Activated CD4-positive, alpha-beta T cell treated with anti-CD3 and anti-CD28 coated beads for 36 hours (primary cell): ENCODE measurements at places on chromosomes 5 and 9.

DNA sequence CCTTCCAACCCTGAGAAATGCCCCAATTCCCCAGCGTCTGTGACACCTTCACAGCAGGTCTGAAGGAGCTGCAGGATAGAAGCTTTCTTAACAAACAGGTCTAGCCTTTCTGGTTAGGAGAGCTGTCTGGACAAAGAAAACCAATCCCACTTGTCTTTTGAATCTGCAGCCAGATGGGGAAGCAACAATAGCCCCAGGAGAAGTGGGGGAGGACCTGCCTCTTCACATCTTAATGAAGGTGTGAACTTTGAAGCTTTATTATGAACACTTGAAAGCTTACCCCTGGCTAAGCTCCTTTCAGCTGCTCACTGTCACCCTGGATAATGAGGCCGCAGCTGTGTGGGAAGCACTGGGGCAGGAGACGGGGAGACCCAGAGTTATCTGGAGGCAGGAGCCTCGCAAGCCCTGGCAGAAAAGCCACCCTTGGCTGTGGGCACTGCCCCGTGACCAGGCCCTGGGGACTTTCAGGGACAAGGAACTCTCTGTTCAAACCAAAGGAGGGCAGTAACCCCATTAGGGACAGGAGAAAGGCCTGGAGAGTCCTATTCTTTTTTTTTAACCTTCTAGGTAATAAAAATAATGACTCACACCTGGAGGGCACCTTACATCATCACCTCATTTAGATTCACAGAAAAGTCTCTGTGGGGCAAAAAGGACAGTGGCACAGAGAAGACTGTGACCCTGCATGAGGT lies 151.8 kb upstream of the RAD23B start:
- DNase-seq: no peak

- no peak for DNase-seq
Measured at GRCh38 chr5:139438707-139439012, 665 bp downstream of the DNAJC18 start.

DNA sequence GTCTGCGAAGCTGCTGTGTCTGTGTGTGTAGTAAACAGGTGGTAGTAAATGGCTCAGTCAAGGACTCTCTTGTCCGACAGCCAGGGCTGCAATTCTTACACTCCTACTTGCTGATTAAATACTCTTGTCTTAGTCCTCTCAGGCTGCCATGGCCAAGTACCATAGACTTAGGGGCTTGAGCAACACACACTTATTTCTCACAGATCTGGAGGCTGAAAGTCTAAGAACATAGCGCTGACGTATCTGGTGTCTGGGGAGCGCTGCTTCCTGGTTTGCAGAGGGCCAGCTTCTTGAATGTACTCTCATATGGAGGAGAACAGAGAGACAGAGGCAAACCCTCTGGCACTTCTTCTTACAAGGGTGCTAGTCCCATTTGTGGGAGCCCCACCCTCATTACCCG lies 411.0 kb downstream of the MED10 start:
- DNase-seq: no peak

DNA sequence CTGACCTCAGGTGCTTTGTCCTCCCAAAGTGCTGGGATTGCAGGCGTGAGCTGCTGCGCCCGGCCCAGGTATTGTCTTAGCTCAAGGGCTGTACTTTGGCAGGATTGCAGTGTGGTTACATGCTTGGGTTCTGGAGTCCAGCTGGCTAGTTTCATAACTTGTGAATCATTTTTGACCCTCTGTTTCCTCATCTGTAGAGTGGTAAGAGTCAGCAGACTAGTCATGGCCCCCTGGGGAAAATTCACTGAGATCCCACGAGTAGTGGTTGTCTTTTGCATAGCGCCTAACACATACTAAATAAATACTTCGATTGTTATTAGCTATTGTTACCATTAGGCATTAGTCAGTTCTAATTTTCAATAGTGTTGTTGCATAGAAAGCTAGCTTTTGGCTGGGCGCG lies 14.3 kb downstream of the PTPA start:
- no peak for DNase-seq

- no peak for DNase-seq
Measured at GRCh38 chr5:35203403-35203802, 26.9 kb downstream of the PRLR start.

- DNase-seq: peak; percentile 53
Measured at GRCh38 chr9:95313010-95313498, 4.5 kb downstream of the FANCC start.

GRCh38 chr9:72894342-72894741 lies 58.5 kb downstream of the ALDH1A1 start:
- no peak for DNase-seq

- no peak for DNase-seq
Measured at GRCh38 chr5:81909677-81910076, 62.1 kb upstream of the ATG10 start.

GRCh38 chr5:151953833-151954232 lies 29.2 kb upstream of the GLRA1 start:
- no peak for DNase-seq

DNA sequence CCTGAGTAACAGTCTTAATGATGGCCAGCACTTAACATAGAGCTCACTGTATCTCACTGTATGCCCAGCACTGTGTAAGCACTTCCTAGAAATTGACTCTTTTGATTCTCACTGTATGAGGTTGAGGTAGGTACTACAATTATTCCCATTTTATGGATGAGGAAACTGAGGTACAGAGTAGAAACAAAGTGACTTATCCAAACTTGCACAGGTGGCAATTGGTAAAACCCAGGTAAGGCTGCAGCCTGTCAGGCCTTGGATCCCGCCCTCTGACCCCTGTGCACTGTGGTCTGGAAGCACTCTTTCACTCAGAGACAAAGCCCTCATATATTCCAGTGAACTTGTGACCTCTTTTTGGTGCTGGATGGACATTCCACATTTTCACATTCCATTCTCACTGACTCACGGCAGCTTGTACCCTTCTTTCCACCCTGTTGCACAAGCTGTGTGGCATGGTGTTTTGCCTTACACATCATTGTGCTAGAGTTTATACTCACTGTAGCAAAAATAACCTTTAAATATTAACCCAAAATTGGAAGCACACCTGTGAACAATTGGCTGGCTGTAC lies 21.7 kb downstream of the ANKRD55 start:
- DNase-seq: no peak

DNA sequence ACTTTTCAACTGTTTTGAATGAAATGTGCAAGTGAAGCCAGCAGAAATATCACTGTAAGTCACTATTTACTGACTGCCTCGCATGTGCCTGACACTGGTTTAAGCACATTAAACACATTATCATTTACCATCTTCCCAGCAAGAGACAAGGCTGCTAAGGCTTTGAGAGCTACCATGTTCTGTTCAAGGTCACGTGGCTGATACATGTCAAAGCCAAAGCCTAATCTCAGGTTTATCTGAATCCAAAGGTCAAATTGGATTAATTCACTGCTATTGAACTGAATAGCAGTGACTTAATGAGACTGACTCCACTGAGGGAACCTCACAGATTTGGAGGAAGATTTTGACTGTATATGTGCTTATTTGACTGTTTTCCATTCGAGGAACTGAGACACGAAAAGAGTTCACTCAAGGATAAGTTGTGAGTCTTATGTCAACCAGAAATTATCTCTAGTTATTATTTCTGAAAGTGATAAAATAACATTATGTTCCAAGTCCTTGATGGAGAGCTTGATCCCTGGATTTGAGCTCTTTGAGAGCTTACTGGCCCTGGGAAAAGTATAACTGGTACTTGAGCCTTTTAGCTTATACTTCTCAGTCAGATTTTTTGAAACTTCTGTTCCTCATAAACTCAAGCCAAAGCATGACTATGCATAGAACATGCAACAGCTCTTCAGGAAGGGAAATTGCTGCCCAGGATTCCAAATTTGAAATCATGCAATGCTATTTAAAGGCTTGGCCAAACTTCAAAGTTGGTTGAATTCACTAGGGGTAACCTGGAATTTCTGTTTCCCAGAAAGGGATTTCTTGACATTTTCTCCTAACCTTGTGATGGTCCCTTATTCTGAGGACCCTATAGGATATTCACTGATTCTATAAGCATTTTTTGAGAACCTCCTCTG lies 23.4 kb upstream of the ARHGAP26 start:
- no peak for DNase-seq

DNA sequence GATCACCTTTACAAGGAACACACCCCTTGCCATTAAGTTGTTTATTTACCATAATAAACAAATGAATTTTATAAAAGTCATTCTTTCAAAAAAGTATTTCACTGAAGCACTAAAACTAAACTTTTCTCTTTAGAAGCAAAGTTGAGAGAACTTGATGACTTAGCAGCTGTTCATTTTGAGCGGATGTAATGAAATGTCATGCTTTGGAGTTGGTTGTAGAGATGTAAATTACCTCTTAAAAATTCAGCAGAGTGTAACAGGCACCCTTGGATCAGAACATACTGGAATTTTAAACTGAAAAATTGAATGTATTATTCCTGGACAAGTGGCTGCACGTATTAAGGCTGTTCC lies 617.2 kb downstream of the PDE4D start:
- no peak for DNase-seq

GRCh38 chr9:129909851-129910250 lies 74.6 kb downstream of the USP20 start:
- DNase-seq: no peak

- DNase-seq: no peak
Measured at GRCh38 chr5:128836571-128836970, 128.7 kb upstream of the SLC27A6 start.

- no peak for DNase-seq
Measured at GRCh38 chr5:40478766-40479165, 200.9 kb upstream of the PTGER4 start.

- DNase-seq: no peak
Measured at GRCh38 chr9:14277244-14277643, 36.7 kb downstream of the NFIB start.

DNA sequence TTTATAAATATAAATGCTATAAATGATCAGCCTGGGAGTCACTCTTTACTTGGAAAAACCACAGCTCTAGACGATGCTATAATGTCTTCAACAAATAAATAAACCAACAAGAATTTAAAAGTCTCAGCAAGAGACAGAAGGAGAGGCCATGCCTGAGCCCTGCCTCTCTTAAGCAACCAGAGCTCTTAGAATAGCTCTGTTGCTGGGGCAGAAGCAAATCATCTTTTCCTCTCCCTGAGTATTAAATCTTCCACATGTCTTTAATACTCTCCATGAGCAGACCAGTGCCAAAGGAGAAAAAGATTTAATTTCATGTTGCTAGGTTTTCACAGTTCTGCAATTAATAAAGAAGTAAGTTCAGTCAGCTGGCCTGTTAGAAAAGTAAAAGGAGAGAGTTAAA lies 408.0 kb upstream of the SLC30A5 start:
- no peak for DNase-seq

- DNase-seq: no peak
Measured at GRCh38 chr9:3698531-3698930, 172.7 kb upstream of the RFX3 start.

GRCh38 chr9:4970970-4971641 lies 14.0 kb upstream of the JAK2 start:
- DNase-seq: peak; percentile 85

GRCh38 chr5:135392256-135392655 lies 6.8 kb downstream of the MACROH2A1 start:
- DNase-seq: peak; percentile 38

- DNase-seq: no peak
Measured at GRCh38 chr5:15502208-15502607, 2.2 kb downstream of the FBXL7 start.

- no peak for DNase-seq
Measured at GRCh38 chr5:157387041-157387563, 72.9 kb upstream of the NIPAL4 start.

- no peak for DNase-seq
Measured at GRCh38 chr5:40073927-40074326, 605.8 kb upstream of the PTGER4 start.

DNA sequence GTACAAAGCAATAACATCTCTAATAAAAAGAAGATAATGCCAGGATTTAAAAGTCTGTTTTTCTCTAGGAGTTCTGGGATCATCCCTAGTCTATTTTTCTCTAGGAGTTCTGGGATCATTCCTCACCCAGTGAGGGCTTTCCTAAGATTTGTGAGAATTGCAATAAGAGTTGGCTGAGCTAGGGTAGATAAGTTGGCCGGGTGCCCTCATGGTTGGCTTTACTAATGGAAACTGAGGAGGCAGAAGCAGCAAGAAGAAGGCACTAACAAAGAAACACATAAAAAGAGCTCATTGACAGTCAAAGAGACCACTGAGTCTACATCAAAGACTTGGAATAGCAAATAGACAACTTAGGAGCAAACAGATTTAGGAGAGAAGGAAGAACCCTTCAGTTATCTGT lies 4.2 kb downstream of the SLC1A3 start:
- DNase-seq: no peak

DNA sequence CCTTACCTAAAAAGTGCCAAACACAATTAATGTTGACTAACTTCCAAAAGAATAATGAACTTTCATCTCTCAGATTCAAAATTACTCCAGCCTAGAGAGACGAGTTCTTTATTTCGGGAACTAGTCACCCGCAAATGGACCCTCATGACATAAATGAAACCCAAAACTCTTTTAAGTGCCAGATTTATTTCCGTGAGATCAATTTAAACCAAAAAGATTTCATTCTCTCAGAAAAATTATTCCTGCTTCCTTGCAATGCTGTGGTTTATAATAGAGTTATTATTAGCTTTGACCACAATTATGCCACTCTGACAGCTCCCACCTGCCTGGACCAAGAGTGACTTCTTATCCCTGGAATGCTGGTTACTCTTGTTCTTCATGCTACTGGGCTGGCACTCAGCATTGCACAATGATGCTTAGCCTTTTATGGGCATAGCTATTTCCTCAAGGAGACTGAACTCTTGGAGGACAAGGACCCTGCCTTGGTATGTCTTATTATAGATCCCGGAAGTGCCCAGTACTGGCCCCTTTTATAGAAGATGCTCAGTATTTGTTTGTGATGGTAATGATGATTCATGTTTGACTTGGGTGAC lies 183.5 kb downstream of the SNX18 start:
- DNase-seq: no peak

- DNase-seq: no peak
Measured at GRCh38 chr9:136052991-136053756, 41.9 kb downstream of the NACC2 start.

DNA sequence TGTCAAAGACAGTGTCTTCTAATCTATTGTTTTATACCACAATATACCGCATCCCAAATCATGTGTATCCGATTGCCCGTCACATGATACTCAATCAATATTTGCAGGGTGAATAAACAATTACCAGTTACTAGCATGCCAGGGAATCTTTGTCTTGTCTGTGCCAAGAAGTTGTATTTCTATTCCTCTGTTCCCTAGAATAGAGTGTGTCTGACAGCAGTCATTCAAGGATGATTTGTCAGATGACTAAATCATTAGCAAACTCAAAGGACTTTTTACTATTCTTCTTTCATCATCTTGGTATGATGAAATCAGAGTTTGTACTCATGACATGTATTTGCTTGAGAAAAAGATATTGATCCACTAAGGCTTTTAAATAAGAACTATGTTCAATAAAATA lies 348.8 kb downstream of the HTR1A start:
- no peak for DNase-seq

GRCh38 chr5:121489972-121490371 lies 361.7 kb upstream of the FTMT start:
- no peak for DNase-seq
